ENCODE measurements at places on chromosomes 12 and 14. TPM values are rescaled to one million over a fixed set of nuclear protein-coding genes. Genes with fewer than 3 reads are reported as not detected.

Gene KCNC2
- 0.06 TPM for total RNA-seq

Gene APOLD1
- total RNA-seq = 4.0 TPM

Gene RNU6-7
- total RNA-seq = not detected

Gene ATN1
- total RNA-seq = 34.9 TPM

Gene RHEBL1
- total RNA-seq = 0.25 TPM

Gene CD163L1
- total RNA-seq = 0.43 TPM

Gene PIANP
- total RNA-seq = 0.20 TPM

Gene SYNE3
- 4.5 TPM for total RNA-seq

Gene NTS
- not detected for total RNA-seq

Gene CKAP4
- total RNA-seq = 26.7 TPM

Gene SPIC
- total RNA-seq = not detected

Gene WNT5B
- total RNA-seq = 0.72 TPM

Gene KCNA1
- not detected for total RNA-seq

Gene TEX52
- not detected for total RNA-seq

Gene CISTR
- total RNA-seq = not detected

Gene ESYT1
- total RNA-seq = 48.0 TPM

Gene GALNT9
- not detected for total RNA-seq

Gene THAP2
- 2.2 TPM for total RNA-seq

Gene SYCP3
- not detected for total RNA-seq

Gene IFT81
- total RNA-seq = 2.7 TPM

Gene FOXA1
- 1.4 TPM for total RNA-seq

Gene LYZ
- 591 TPM for total RNA-seq

Gene SLC25A21
- total RNA-seq = 0.75 TPM

Gene CLEC4E
- not detected for total RNA-seq

Gene ASIC1
- 0.89 TPM for total RNA-seq

Gene RNASE3
- not detected for total RNA-seq
